Amygdala (tissue), 56 donors: ENCODE measurements at places on chromosomes 3 and 15.

GRCh38 chr3:10169000-10169496, 4.3 kb downstream of the IRAK2 start:
- DNase-seq = no peak

DNA sequence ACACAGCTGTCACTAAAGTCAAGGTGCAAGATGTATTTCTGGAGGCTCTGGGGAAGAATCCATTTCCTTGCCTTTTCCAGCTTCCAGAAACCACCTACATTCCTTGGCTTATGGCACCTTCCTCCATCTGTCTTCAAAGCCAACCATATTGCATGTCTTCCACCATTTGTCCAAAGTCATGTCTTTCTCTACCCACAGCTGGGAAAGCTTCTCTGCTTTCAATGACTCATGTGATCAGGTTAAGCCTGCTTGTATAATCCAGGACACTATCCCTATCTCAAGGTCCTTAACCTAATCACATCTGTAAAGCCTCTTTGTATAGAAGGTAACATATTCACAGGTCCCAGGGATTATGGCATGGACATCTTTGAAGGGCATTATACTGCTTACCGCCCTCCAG, 14.2 kb downstream of the ARHGAP31 start:
- DNase-seq = no peak

DNA sequence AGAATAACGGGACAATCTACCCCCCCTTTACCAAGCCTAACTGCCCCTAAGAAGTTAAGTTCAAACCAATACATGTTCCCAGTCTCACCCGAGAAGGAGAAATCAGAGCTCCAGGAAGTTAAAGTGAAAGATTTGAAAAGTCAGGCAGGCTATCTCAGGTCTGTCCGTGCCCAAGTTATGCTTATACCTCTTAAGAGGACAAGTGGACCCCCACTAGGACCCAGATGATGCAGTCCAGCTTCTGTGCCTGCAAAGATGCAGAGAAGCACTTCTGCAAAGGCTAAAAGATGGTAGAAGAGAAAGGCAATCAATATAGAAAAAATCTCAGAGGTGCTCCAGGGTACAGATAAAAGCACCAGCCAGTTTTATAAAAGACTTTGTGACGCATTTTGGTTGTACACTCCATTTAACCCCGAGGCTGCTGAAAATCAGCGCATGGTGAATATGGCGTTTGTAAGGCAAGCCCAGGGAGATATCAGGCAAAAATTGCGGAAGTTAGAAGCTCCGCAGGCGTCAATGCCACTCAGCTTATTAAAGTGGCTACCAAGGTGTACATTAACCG, 9.8 kb upstream of the SLC9C1 start:
- DNase-seq = no peak

GRCh38 chr15:24877174-24877573, 77.6 kb upstream of the SNRPN start:
- DNase-seq = no peak

DNA sequence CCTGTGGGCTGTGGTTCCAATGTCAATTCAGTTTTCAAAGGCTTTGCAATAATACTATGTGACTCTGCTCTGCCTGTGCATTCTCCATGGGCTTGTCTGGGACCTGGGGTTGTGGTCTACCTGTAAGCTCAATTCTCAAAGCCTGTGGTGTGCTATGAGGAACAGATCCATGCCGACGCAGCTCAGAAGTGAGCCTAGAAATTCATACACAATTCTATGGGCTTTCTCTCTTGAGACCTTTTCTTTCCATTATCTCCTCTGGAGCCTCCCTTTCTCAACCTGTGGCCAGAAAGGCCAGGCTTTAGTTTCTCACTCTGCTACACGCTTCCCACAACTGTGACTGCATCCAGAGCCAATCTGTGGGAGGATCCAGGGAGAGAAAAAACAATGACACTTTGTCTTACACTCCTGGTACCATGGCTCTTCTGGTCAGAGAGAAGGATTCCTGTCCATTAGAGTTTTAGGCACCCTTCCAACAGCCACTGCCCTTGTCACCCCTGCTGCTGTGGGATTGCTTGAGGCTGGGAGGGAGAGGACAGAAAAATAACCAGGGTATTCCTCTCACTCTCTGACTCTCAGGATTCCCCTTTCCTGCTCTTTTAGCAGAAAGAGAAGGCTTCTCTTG, 34.1 kb upstream of the KLF13 start:
- DNase-seq = no peak

- no peak for DNase-seq
These were observed 524.2 kb upstream of the LMCD1 start for GRCh38 chr3:7977245-7978086.

- no peak for DNase-seq
These were observed 205.5 kb downstream of the STAG1 start for GRCh38 chr3:136546720-136547119.

DNA sequence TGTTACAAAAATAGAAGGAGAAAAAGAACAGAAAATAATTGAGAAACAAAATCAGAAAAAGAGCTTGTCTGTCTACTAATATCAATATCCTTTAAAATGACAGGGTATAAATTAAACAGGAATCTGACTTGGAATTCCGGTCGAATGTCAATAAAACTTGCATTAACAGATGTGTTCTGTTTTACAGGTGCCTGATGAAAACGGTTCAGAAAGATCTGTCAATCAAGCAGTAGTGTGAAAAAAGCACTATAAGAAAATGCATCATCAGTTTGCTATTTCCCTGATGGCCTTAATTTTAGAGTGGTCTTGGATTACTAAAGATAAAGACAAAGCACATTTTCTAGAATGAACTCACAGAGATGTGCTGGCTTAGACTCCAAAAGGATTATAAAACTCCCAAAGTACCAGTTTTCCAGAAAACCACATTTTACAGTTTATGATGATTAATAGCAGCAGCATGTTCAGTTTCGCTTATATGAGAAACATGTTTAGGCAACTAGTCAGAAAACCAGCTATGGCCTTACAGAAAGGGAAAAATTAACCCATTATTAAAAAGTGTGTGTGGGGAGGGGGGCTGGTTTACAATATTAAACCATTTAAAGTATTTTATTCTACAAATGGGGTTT, 8.2 kb upstream of the C3orf38 start:
- DNase-seq = no peak

DNA sequence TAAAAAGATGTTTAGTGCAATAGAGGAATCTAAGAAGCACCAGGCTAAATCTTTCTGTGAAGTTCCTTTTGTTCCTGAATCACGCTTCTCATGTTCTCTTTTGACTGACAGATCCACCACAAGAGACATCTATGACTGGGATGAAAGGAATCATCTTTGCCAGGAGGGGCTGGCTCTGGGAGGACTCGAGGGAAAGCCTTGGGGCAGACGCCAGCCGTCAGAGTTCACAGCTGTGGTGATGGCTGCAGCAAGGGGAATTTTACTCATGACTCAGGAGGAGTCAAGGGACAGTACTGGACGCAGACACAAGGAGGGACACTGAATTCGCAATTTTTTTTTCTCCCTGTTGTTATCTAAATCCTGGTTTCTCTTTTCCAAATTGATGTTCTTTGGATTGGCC, 38.7 kb downstream of the C3orf38 start:
- peak; percentile 25 for DNase-seq

GRCh38 chr3:116391296-116392201, 53.7 kb downstream of the LSAMP start:
- no peak for DNase-seq
